ENCODE measurements at places on chromosomes 7 and 10.

DNA sequence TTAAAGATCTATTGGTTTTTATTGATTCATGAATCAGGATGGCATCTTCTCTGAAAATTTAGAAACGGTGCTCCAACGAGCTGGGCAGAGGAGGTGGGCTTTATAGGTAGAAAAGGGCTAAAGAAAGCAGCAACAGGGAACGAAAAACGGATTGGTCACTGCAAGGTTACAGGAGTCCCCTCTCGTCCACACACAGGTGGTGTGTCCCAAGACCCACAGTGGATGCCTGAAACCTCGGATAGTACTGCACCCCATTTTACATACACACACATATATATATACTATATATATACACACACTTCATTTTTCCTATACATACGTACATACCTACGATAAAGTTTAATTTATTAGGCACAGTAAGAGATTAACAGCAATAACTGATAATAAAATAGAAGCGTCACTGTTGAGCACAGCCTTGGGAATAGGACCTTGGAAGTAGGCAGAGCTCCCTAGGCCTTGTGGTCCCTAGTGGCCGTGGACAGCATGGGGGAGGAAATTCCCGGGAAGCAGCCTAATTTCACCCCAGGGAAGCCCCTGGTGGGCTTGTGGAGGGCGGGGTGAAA lies 737 bp upstream of the NUB1 start:
- no peak for DNase-seq

DNA sequence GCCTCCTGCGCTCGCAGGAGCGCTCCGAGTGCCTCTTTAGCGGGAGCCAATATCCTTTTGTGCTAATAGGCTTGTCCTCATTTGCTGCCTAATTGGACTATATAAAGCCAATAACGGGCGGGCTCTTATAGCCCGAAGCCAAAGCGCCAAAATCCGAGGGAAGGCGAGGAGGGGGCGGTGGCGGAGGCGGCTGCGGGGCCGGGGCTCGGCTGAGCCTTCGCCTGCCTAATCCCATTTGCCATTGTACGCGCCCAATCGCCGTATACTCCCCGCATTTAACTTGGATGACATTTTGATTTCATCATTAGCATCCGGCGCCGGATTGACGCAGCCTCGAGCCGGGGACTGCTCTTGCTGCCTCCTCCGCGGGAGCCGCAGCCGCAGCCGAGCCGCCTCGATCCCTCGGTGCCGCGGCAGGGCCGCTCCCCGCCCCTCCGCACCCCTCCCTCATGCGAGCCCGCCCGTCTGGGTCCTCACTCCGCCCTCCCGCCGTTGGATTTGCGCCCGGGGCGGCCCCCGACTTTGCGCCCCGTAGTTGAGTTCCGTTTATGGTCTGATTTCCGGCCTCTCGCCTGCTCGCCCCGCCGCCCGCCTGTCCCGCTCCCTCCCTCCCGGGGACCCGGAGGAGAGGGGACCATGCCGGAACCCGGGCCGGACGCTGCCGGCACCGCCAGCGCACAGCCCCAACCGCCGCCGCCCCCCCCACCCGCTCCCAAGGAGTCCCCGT lies at the start of gene HMX3:
Gene HMX3, plus strand, starts transcription at position 556 of the 727 bp plus-strand sequence. Its CDS starts 81 bp downstream, at position 637.
- no peak for DNase-seq

- no peak for DNase-seq
Observed at GRCh38 chr10:118800920-118801319, 46.1 kb upstream of the CACUL1 start.

- no peak for DNase-seq
Observed at GRCh38 chr10:72414642-72415041, 59.9 kb upstream of the DNAJB12 start.

DNA sequence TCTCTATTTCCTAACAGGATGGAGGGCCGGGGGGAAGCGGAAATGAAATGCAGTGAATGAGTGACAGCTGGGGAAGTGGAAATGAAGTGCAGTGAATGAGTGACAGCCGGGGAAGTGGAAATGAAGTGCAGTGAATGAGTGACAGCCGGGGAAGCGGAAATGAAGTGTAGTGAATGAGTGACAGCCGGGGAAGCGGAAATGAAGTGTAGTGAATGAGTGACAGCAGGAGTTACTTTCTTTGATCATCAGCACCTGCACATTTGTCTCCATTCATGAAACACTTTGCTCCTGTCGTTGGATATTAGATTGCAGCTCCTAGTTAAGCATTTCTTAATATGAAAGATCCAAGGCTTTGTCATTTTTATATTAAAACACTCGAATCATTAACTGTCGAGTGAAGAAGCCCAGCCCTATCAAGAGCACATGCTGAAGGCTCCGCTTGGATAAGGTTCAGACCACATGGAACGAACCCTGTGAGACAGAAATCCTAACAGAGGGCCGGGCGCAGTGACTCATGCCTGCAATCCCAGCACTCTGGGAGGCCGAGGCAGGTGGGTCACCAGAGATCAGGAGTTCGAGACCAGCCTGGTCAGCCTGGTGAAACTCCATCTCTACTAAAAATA lies 406.0 kb upstream of the ADARB2 start:
- no peak for DNase-seq
